ENCODE measurements at places on chromosomes 6 and 20.

GRCh38 chr6:117956386-117956785 lies 49.3 kb downstream of the SLC35F1 start:
- no peak for DNase-seq

GRCh38 chr6:14121936-14122344 lies 4.4 kb downstream of the CD83 start:
- no peak for DNase-seq

DNA sequence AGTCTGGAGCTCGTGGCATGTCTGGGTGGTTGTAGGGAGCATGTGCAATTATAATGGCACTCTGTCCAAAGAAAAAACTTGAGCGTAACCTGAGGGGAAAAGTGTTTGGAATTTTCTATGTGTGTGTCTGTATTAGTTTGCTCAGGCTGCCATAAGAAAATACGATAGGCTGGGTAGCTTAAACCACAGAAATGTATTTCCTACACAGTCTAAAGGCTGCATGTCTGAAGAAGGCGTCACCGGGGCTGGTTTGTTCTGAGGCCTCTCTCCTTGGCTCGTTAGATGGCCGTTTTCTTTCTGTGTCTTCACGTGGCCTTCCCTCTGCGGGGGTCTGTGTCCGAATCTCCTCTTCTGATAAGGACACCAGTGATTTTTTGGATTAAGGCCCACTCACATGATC lies 59.0 kb downstream of the IGF2R start:
- no peak for DNase-seq

DNA sequence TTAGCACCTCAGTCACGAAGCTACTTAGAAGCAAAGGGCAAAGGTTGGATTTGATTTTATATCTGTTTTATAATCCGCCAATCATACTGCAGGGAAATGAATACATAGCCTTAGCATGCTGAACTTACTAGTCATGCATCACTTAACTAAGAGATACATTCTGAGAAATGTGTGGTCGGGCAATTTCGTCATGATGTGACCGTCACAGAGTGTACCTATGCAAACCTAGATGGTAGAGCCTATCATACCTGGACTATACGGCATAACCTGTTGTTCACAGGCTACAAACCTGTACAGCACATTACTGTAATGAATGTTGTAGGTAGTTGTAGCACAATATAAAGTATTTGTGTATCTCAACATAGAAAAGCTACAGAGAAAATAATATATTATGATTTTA lies 345.2 kb upstream of the RGS17 start:
- DNase-seq, result no peak

DNA sequence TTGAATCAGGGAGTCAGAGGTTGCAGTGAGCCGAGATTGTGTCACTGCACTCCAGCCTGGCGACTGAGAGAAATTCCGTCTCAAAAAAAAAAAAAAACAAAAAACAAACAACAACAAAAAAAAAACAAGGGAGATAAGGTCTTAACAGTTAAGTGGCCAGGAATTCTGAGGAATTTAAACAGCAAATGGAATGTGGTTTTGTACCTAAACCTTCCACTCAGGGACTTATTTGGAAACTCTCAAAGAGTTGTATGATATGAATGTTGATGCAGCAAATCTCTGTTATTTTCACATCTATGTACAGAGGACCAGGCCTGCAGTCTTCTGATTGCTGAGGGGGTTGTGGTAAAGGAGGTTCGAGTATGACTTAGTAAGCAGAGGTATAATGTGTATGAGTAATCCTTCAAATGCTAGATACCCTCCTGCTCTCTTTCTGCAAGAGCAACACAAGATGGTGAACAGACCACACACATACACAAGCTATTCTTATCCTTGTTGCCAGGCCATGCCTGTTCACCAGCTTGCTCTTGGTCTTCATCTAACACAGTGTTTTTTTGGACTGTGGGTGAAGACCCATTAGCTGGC lies 174.9 kb upstream of the SCGN start:
- no peak for DNase-seq

GRCh38 chr6:167721291-167721690 lies 105.4 kb upstream of the AFDN start:
- DNase-seq, result no peak

DNA sequence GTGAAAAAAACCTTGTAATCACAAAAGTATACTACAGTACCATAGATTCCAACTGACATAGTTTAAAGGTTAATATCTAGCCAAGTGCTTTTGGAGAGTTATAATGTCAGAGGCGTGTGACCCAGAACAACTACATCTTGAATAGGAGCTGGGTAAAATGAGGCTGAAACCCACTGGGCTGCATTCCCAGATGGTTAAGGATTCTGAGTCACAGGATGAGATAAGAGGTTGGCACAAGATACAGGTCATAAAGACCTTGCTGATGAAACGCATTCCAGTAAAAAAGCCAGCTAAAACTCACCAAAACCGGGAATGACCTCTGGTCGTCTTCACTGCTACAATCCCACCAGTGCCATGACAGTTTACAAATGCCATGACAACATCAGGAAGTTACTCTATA lies 22.4 kb upstream of the KIAA0408 start:
- DNase-seq, result no peak
